Muscle of arm (tissue), 14 donors: ENCODE measurements at places on chromosomes 4 and X. TPM values are rescaled to one million over a fixed set of nuclear protein-coding genes. Genes with fewer than 3 reads are reported as not detected.
A peak's percentile ranks its signal among the peaks of the same experiment; 100 is the strongest.

DNA sequence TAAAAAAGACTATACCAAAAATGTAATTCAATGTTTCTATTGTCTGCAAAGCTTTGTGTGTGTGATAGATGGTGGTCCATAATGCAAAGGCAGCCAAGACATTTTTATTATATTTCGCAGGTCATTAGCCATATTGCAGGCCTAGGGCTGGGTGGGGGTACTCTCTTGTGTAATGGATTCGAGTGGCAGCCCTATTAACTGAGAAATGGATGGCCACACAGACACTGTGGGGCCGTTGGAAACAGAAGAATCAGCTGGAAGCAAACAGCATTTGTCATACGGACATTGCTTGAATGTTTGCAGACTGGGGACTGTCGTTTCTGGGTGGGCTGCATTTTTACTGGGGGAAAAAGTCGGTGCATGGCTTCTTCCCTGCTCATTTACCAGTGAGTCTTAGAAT is 101.4 kb downstream of the GPR143 start:
- no peak for DNase-seq

DNA sequence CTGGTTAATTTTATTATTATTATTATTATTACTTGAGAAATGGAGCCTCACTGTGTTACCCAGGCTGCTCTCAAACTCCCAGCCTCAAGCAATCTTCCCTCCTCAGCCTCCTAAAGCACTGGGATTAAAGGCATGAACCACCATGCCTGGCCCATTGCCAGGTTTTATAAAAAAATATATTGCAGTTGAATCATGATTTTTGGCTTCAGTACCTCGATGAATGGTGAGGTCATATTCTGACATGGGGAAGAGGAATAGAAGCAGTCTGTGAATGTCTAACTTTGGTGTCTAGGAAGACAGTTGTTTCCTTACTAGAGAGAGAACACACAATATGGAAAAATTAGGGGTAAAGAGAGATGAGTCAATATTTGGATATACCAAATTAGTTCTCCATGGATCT is 32.0 kb downstream of the CCSER1 start:
- DNase-seq = no peak

- peak; percentile 39 for DNase-seq
Observed at GRCh38 chrX:51332188-51332942, at the start of gene NUDT10. NUDT10 (plus strand) TSS chrX:51332822; CDS start chrX:51332966, 144 bp downstream.

DNA sequence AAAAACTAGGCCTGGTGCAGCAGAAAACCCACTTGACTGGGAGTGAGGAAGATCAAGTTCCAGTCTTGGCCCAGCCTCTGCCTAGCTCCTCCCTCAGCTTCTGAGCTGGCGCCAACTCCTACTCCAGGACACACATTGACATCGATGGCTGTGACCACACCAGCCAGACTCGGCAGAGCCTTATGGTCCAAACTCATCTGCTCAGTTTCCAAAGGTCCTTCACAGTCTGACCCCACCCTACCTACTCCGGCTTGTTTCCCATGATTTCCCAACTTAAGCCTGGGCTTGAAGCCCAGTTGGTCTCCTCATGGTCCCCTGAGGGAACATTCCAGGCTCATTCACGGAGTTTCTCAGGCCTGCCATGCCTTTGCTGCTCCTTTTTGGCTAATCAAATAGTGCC is 10.1 kb downstream of the ELF4 start:
- no peak for DNase-seq

- DNase-seq = no peak
Observed at GRCh38 chr4:87228262-87228860, 7.9 kb upstream of the KLHL8 start.

GRCh38 chr4:184968366-184968765 is 49.9 kb upstream of the HELT start:
- DNase-seq = no peak

GRCh38 chrX:119482041-119482440 is 13.8 kb downstream of the SLC25A5 start:
- no peak for DNase-seq

DNA sequence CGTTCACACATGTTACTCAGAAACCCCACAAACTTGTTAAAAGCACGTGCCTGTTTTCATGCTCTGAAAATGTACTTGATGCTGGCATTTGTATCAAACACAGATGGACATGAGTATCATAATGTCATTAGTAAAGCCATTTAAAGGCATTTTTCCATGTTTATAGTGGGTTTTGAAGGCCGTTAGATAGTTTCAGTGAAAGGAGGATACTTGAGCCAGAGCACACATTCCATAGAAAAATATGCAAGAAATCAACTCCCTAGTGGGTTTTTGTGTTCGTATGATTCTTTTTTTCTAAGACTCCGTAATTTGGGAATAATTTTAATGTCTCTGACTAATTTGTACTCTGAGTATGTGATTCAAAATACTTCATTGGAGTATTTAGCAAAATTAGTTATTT is 216.2 kb upstream of the BMP3 start:
- no peak for DNase-seq

GRCh38 chrX:138157850-138158249 is 553.7 kb downstream of the FGF13 start:
- DNase-seq = no peak

GRCh38 chr4:102217775-102218355 is 127.4 kb downstream of the SLC39A8 start:
- DNase-seq = no peak

- no peak for DNase-seq
Observed at GRCh38 chr4:2913168-2913567, 50.0 kb downstream of the NOP14 start.

GRCh38 chr4:71231129-71232055 is 107.4 kb upstream of the SLC4A4 start:
- peak; percentile 63 for DNase-seq

- DNase-seq = no peak
Observed at GRCh38 chr4:120445186-120445585, 378.5 kb upstream of the MAD2L1 start.

DNA sequence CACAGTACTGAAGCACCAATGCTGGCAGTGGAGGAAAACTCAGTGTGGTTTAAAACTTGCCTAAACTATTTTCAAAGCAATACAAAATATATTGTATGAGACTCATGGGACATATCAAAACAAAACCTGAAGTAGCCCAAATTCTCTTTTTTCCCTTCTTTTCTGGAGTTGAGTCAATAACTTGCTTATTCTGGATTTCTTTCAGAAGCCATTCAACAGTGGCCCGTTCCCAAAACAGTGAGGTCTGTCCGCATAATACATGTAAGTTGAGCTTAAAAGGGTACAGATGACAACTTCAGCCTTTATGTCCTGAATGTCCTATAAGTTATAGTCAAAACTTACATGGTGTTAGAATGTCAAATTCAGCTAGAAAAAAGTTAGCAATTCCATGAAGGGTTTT is 100.8 kb downstream of the SHISA3 start:
- DNase-seq = peak; percentile 37

- no peak for DNase-seq
Observed at GRCh38 chr4:42306221-42307109, 90.8 kb upstream of the SHISA3 start.

- DNase-seq = no peak
Observed at GRCh38 chrX:39514801-39515200, 583.0 kb downstream of the BCOR start.

Gene MYOZ2
- polyA plus RNA-seq = 103 TPM

Gene EREG
- polyA plus RNA-seq = 0.49 TPM
